RWPE2 (cell line): ENCODE measurements at places on chromosomes 5 and 9.
A peak's percentile ranks its signal among the peaks of the same experiment; 100 is the strongest.

DNA sequence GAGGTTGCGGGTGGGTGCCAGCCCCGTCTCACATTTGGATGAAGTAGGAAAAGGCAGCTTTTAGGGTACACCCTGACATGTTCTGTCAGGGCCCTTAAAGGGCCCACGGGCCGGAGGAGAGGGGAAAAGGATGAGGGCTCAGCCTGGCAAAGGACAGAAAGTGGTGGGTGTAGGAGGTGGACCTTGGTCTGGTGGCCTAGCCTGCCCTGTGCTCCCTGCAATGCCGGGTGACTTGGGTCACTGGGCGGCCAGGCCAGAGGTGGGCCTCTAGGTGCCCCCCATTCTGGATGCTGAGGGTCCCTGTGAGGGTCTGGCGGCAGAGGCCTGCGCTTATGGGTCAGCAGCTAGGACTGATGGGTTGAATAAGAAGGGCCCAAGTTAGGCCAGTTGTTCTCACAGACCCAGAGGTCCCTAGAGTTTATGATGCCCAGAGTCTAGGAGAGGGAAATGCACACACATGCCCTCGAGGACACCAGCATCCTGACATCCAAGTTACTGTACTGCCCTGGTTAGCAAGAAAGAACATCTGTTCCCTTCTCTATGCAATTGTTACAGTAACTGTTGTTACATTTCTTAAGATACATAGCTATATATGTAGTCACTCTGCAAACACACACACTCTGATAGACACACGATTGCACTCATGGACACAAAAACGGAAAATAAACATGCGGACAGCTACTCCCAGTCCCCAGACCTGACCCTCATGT lies 12.5 kb downstream of the TRIM7 start:
- DNase-seq = no peak

- DNase-seq = no peak
Measured at GRCh38 chr5:111143910-111144309, 51.8 kb downstream of the WDR36 start.

GRCh38 chr5:68709239-68709638 lies 384.6 kb upstream of the SLC30A5 start:
- DNase-seq = no peak

GRCh38 chr5:180850434-180851078 lies 10.5 kb downstream of the ZFP62 start:
- no peak for DNase-seq

DNA sequence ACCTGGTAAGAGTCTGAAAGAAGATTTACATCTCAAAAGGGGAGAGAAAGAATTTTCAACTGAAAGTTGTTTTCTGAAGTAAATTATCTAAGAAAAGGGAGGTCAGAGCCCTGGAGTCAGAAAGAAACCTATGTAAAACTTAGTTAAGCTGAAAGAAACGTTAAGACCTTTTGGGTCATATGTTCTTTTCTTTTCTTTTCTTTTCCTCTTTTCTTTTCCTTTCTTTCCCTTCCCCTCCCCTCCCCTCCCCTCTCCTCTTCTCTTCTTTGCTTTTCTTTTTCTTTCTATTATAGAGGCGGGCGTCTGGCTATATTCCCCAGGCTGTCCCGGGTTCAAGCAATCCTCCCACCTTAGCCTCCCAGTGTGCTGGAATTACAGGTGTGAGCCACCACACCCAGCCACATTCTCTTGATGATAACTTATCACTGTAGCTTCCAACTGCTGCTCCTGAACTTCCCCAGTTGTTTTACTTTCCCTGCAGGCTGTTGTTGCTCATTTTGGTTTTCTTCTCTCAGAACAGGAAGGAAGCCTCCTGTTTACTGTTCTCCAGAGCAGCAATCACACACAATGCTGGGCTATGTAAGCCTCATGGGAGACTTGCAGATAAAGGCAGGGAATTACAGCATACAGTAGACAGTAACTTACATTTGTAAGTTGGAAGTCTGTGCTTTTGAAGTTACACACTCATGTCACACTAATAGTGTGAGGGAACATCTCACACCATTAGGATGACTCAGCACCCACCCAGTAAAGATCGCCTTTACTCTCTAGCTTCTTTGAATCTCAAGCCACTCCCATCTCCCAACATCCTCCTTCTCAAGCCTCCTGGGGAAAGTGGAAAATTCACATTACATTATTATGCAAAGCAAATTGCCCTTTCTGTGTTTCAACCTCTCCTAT lies 2216.6 kb upstream of the WWC1 start:
- no peak for DNase-seq

GRCh38 chr9:116230051-116230632 lies 76.6 kb downstream of the PAPPA start:
- DNase-seq = no peak

GRCh38 chr9:16899606-16900005 lies 29.1 kb upstream of the BNC2 start:
- DNase-seq = no peak

- DNase-seq = no peak
Measured at GRCh38 chr9:31733166-31733565, 651.3 kb upstream of the ACO1 start.

DNA sequence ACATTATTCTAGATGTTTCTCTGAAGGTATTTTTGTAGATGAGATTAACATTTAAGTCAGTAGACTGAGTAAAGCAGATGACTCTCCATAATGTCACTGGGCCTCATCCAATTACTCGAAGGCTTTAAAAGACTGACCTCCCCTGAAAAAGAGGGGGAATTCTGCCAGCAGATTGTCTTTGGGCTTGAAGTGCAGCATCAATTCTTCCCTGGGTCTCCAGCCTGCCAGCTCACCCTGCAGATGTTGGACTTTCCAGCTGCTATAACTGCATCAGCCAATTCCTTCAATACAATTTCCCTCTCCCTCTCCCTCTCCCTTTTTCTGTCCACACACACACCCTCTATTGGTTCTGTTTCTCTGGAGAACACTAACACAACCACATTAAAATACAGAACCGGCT lies 472.8 kb downstream of the SPOCK1 start:
- no peak for DNase-seq

- DNase-seq = no peak
Measured at GRCh38 chr5:88687373-88687911, 195.5 kb downstream of the MEF2C start.

DNA sequence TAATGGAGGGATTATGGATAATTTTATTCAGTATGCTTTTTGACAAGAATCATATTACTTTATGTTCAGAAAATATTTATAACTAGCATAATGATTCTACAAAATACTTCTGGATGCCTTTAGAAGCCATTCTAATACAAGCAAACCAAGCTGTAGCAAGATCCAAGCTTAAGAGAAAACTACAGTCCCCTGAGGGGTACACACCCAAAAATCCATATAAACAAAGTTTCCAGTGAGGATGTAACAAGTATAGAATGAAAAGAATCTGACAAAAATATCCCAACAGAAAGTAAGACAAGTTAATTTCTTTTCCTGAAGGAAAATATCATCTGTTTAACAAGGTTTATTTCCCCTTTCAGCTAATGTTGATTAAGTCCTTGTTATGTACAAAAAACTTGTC lies 53.9 kb downstream of the MLLT3 start:
- DNase-seq = no peak

GRCh38 chr9:121281614-121282276 lies 13.8 kb downstream of the GSN start:
- DNase-seq = peak; percentile 95

DNA sequence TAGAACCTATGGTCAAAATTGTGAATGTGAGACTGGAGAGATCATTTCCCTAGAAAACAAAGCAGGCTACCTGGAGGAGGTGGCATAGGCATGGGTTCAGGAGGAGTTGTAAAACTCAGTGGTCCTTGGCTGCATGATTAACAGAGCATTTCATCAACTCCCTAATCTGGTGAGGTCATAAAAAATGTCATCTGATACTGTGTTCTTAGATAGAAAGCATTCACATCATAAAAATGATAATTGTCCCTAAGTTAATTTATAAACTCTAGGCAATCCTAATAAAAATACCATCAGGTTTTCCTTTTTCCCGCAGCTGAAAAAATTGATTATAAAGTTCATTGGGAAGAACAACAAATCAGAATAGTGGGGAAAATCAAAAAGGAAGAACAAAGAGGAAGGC lies 60.6 kb upstream of the GALNT10 start:
- DNase-seq = no peak

- DNase-seq = no peak
Measured at GRCh38 chr9:98838155-98838867, 30.8 kb downstream of the GALNT12 start.

DNA sequence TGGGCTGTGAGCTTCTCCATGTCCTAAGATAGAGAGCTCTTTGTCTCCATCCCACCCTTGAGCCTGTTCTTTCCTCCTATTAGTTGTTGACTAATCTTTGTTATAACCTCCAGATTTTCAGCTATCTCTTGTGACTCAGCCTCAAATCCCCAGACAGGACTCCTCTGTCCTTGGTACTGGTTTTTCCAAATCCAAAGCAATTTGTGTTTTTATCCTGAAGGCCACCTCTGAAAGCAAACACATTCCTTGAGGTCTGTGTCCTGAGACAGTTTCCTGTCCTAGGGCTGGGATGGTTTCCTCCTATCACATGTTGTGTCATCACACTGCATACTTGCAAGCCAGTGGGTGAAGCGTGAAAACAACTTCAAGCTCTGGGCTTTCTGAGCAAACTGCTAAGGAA lies 8.5 kb downstream of the TNC start:
- DNase-seq = no peak

GRCh38 chr5:148626081-148626613 lies 28.2 kb downstream of the HTR4 start:
- DNase-seq = no peak

- DNase-seq = no peak
Measured at GRCh38 chr5:176632745-176633144, 2.3 kb downstream of the EIF4E1B start.

DNA sequence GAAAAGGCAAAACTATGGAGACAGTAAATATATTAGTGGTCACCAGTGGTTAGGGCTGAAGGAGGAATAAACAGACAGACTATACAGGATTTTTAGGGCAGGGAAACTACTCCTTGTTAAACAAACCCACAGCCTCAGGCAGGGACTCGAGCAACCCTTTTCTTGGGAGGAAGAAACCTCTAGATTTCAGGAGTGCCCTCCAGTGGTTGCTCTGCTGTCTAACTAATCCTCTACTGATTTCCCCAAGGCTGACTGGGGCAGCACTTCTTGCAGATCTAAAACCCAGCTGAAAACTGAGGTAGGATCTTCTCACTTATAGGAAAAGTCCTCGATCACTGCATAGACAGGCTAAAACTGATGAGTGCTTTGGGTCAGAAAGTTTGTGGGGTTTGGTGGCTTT lies 176.8 kb downstream of the ISOC1 start:
- no peak for DNase-seq

DNA sequence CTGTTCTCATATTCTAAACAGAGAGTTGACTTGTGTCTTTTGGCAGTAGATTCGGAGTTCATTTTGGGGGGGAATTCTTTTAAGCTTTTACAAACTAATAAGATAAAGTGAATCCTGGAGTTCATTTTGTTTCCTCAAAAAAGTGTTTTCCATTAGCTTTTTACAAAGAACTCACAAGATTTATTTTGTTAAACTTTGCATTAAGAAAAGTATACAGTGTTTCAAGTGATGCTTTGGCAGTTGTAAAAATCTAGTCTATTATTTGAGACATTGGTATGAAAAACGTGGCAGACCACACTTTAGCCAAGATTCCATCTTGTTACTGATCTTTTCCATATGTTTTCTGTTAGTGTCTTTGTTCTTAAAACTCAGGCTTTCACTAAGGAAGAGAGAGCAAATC lies 1.2 kb upstream of the OMD start:
- DNase-seq = no peak

GRCh38 chr5:143514616-143515335 lies 111.3 kb upstream of the NR3C1 start:
- DNase-seq = no peak

- no peak for DNase-seq
Measured at GRCh38 chr9:35842020-35842745, 13.2 kb downstream of the TMEM8B start.

DNA sequence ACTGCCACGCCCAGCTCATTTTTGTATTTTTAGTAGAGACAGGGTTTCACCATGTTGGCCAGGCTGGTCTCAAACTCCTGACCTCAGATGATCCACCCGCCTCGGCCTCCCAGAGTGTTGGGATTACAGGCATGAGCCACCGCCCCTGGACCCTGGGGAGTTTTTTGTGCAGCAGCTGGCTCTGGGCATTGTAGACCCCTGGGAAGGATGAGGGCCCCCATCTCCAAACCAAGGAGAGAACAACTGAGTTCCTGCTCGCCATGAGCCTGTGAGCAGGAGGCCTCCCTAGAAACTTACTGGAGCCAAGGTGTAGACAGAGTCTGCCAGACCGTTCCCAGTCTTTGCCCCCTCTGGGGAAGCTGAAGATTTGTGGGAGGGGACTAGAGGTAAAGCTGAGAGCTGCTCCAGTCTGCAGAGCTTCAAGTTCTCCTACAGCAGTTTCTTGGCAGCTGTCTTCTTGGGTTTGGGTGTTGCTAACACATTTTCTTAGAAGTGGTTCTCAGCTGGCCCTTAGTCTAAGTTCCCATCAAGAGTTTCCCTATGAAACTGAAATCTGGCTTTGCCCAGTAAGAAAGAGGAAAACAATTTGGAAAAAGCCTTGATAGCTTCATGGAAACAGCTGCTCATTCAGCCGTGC lies 12.4 kb downstream of the NUDT2 start:
- DNase-seq = no peak

- peak; percentile 91 for DNase-seq
Measured at GRCh38 chr9:124812441-124812876, 35.5 kb downstream of the OLFML2A start.

GRCh38 chr5:176887252-176887849 lies 11.8 kb downstream of the HK3 start:
- peak; percentile 56 for DNase-seq

DNA sequence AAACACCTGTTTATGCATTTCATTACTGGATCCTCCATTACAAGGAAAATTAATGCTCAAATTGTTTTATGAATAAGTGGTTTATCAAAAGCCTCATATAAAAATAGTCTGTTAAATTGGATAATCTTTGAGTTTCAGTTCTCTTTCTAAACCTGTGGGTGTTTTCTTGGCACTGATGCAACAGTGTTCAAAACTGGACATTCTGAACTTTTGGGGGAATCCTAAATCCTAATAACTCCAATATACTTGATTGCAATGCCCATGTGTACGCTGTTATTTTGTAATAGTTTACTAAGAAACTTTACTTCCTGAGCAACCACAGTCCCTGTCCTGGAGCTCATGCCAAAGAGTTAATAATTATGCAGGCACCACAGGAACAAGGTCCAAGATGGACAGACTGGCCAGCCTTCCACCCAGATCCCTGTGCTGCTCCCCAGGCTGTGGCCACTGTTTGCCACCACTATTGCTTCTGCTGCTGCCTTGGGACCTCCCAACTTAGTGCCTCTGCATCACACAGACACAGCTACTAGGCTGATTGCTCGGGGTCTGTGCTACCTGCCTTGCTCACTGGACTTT lies 14.0 kb downstream of the IRGM start:
- no peak for DNase-seq

GRCh38 chr9:92988215-92988768 lies 41.0 kb downstream of the FGD3 start:
- DNase-seq = no peak

DNA sequence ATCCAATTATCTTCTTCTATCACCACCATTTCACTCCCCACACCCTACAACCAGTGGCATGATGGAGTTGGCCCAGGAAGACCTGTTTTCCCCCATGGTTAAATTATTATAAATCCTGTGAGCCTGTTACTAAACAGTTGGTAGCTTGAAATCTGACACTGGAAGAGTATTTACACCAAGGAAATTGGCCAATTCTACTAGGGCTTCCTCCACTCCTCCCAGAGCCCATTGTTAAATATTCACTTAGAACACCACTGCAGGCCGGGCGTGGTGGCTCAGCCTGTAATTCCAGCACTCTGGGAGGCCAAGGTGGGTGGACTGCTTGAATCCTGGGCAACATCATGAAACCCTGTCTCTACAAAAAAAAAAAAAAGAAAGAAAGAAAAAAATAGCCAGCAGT lies 32.4 kb upstream of the CKS2 start:
- DNase-seq = no peak
